ENCODE measurements at places on chromosomes 3 and 15.

DNA sequence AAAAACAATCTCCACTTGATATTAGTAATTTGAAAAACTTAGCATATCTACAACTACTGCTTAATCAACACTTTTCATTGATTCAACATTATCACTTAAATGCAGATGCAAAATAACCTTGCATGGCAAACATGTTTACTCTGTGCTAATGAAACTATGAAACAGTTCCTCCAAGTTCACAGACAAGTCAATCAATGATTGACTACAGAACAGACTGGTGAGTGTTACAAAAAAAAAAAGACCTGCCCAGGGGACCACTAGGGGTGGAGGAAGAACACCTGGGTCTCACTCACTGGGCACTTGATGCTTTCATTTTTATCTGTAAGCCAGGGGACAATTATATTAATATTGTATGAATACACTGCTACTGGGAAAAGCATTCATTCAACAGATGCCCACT is 4.3 kb upstream of the NR2C2 start:
- DNase-seq: no peak

DNA sequence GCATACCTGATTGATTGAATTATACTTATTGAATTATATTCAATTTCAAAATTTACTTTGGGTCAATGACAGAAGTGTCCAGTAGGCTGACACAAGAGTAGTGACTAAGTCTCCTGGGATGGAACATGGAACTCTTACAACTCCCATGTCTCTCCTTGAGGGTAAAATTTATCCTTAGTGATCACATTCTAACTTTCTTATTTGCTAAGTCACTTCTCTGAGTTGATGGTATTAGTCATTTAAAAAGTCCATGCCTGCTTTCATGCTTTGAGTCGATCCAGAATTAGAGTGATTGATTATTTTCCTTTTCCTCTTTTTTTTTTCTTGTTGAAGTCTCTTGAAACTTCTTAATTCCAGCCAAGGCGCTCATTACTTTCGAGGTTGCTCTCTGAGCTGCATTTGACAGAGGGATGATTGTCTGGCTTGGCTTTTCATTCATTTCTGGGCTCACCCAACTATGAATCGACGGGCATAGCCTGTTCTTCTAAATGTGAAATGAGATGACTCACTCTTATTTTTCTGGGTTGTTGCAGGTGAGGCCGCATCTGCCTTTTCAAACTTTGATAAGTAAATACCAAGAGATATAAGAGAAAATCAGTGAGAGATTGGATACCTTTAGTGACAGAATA is 34.9 kb downstream of the LRRC3B start:
- DNase-seq: no peak

DNA sequence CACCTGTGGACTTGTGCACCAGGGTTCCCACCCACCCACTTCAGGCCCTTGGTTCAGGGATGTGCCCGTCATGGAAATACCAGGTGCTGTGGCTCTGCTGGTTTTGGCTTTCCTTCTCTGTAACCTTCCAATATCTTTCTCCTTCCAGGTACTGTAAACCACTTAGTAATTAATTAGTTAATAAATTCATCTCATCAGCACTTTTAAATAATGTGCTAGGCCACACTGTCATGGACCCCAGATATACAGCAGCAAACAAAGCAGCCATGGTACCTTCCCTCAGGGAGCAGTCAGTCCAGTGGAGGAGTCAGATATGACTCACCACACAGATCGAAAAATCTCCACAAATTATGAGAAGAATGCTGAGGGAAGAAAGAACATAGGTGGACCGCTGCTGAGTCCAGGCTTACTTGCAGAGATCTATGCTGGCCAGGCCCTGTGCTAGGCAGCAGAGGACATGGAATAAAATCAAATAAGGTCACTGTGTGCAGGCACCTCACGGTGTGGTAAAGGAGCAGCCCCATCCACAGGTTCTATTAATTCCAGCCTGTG is 6.8 kb upstream of the GATA2 start:
- DNase-seq: no peak

DNA sequence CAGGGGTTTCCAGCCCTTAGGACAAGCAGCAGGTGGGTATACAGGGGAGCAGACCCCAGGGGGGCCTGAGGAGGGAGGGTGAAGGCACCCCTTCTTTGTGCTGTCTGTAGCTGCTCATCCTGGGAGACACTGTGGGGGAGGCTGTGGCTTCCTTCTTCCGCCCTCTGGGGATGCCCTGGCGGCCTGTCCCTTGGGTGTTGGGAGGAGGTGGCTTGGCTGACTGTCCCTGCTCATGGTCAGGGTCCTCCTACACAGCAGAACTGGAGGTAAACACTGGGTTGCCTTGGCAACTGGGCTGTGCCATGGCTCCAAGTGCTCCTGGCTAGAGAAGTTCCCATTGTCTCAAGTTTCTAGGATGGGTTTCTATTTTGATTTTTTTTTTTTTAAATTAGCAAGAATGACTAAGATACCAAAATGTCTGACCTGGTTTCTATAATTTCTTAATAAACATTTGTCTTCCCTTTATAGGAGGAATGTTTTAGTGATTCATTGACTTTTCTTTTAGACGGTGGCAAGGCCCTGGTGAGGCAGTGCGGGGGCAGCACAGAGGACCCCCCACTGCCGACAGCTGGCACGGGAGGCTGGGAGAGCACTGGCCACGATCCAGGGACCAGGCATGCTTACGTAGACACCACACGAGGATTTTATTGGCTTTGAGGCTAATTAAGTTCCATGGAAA is 12.4 kb downstream of the KLF13 start:
- no peak for DNase-seq

GRCh38 chr3:113607219-113607596 is 74.9 kb downstream of the SIDT1 start:
- no peak for DNase-seq

GRCh38 chr3:120140098-120140742 is 46.0 kb upstream of the GSK3B start:
- DNase-seq: no peak

- no peak for DNase-seq
Measured at GRCh38 chr15:29516929-29517328, 247.3 kb upstream of the NSMCE3 start.

DNA sequence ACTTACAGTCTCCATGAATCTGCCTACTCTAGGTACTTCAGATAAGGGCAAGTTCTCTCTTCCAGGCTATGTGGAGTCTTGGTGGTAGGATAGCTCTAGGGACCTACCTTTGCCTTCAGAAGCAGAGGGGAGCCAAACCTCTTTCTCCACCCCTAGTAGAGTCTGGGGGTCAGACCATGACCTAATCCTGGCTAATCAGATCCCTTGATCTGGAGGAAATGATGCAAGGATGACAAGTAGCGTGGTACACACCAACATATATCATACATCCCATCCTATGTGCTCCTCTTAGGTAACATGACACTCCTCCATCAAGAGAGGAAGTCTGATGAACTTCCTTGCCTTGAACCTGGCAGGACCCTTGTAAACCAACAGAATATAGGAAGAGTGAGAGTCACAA is 15.4 kb upstream of the PLA2G4F start:
- DNase-seq: no peak

DNA sequence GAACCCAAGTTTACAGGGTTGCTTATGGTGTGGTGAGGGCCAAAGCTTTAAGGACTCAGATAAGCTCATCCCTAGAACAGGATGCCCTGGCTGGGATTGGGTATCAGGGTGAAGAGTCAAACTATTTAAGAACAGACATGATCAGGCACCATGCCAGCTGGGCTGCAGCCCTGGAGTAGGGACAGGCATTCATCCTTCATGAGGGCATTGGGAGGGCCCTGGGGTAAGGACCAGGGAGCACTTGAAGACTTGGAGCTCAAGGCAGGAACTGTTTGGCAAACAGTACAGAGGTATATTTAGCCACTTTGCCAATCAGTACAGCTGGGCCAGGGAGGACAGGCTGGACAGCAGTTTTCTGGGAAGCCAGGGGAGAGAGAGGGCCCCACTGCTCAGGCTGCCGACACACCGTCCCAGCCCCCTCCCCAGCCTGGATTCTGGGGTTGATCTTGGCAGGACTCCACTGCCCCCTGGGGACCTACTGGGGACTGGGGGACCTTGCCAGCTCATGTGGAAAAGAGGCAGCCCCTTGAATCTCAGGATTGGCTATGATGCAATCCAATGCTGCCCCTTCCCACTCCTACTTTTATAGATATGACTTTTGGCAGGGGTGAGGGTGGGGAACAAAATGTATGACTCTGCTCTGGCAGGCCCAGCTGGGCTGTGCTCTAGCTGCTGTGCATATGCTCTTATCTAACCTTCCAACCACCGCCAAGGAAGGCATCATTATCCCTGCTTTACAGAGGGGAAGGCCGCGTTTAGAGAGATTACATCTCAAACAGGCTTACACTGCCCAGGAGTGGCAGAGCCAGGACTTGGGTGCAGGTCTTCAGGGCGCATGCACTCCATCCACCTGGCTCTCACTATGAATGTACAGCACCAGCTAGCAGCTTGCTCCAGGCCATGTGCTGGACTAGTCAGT is 2.3 kb downstream of the PLA2G4E start:
- DNase-seq: no peak

- no peak for DNase-seq
Measured at GRCh38 chr3:157103860-157104259, 56.1 kb downstream of the CCNL1 start.

All from activated CD8-positive, alpha-beta memory T cell treated with anti-CD3 and anti-CD28 coated beads for 1 hour (primary cell).